CD8-positive, alpha-beta T cell (primary cell): ENCODE measurements at places on chromosomes 13 and 19.

DNA sequence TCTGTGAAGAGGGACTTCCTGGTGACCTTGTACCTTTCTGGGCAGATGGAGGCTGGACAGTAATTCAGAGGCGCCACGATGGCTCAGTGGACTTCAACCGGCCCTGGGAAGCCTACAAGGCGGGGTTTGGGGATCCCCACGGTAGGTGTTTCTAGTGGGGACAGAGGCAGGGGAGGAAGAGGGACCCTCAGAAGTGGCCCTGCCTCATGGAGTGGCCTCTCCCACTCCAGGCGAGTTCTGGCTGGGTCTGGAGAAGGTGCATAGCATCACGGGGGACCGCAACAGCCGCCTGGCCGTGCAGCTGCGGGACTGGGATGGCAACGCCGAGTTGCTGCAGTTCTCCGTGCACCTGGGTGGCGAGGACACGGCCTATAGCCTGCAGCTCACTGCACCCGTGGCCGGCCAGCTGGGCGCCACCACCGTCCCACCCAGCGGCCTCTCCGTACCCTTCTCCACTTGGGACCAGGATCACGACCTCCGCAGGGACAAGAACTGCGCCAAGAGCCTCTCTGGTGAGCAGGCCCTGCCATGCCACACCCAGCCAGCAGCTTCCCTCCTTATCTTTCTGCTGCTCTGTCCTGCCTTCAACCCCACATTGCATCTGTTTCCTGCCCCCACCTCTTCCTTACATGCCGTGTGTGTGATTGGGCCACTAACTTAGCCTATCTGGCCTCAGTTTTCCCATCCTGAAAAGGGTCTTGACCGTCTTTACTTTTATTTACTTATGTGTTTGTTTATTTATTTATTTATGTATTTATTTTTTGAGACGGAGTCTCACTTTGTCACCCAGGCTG is 7.3 kb downstream of the ANGPTL4 start:
- no peak for DNase-seq

GRCh38 chr19:2476451-2477140 is 669 bp downstream of the GADD45B start:
- peak; percentile 81 for DNase-seq

- no peak for DNase-seq
Observed at GRCh38 chr13:98157188-98157587, 14.3 kb downstream of the FARP1 start.

DNA sequence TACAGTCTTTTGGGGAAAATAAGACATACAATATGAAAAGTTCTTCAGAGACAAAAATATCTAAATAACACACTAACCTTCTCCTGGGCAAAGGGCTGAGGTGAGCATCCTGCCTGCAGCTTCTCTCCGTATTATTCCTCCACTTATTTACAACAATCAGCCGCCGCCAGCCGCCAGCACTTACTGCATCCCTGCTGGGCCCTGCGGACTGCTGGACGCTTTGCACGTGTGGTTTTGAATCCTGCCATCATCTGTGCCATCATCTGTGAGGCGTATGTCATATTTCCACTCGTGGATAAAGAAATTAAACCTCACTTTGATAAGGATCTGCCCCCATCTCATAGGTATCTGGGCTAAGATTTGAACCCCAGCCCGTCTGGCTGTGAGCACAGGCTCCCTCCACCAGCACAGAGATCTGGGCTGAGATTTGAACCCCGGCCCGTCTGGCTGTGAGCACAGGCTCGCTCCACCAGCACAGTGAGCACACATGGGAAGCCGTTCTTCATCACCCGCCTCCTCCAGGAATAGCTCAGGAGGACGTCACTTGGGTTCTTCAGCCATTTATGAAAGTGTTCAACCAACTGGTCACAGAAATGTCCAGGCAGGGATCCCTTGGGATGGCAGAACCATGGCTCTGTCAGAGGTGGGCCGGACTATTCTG is 35.2 kb upstream of the TUBGCP3 start:
- no peak for DNase-seq

DNA sequence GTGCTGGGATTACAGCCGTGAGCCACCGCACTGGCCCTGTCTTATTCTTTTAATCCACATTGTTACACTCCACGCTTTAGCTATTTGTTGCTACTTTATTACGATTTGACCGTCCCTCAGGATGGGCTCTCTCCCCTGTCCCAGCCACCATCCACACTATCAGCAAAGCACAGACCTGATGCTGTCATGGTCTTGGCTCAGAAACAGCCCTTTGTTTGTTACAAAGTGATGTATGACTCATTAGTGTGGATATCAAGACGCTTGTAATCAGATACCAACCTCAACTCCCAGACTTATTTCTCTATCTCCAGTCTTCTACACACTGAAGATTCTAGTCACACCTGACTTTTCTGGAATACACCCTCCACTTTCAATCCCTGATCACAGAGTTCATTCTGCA is 84.6 kb upstream of the FREM2 start:
- DNase-seq, result no peak

DNA sequence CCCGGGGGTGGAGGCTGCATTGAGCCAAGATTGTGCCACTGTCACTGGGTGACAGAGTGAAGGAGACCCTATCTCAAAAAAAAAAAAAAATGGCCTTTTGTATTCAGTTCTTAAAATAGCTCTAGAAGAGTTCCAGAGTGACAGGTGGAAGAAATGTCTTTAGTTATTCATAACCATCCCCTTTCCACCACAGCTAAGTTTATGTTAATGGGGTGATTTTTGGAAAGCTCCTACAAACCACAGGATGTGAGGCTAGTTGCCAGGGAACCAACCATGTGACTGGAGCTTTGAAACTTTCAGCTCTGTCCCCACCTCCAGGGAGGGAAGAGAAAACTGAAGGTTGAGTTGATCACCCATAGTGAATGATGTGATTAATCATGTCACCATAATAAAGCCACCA is 6.9 kb downstream of the ZNF490 start:
- peak; percentile 28 for DNase-seq

DNA sequence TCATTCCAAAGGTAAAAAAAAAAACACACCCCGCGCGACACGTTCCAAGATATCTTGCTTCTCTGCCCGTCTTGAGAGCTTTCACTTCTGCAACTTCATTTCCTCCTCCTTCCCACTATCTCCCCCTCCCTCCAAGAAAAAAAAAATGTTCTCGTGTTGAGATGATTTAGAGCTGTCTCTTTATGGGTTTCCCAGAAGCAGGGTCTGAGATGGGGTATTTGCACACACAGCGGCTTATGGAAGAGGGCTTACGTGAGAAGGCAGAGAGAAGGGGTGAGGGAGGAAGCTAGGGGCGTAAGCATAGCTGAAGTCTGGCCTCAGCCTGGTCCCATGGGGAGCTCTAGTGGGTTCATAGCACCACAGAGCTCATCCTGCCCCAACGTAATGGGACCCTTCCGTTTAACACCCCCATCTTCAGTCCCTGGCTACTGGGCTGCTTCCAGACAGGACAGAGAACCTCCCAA is 31.3 kb upstream of the USE1 start:
- DNase-seq, result no peak

- peak; percentile 62 for DNase-seq
Observed at GRCh38 chr19:17766543-17767131, 15.4 kb downstream of the FCHO1 start.

- DNase-seq, result no peak
Observed at GRCh38 chr19:29380581-29380980, 145.2 kb upstream of the VSTM2B start.

GRCh38 chr19:43470288-43470687 is 4.9 kb upstream of the LYPD3 start:
- peak; percentile 27 for DNase-seq

GRCh38 chr19:34313188-34313587 is 51.8 kb upstream of the GPI start:
- DNase-seq, result no peak

DNA sequence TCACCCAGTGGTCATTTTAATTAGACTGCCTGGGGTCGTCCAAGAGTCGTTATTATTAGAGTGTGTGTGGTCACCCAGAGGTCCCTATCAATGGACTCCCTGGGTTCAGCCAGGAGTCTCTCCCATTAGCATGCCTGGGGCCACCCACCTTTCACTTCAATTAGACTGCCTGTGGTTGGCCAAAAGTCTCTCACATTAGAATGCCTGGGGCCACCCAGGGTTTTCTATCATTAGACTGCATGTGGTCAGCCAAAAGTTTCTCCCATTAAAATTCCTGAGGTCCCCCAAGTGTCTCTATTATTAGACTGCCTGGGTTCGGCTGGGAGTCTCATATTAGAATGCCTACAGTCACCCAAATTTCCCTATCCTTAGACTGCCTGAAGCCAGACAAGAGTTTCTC is 1472.6 kb downstream of the UQCRFS1 start:
- no peak for DNase-seq

GRCh38 chr13:96898212-96898611 is 96.1 kb downstream of the OXGR1 start:
- no peak for DNase-seq

DNA sequence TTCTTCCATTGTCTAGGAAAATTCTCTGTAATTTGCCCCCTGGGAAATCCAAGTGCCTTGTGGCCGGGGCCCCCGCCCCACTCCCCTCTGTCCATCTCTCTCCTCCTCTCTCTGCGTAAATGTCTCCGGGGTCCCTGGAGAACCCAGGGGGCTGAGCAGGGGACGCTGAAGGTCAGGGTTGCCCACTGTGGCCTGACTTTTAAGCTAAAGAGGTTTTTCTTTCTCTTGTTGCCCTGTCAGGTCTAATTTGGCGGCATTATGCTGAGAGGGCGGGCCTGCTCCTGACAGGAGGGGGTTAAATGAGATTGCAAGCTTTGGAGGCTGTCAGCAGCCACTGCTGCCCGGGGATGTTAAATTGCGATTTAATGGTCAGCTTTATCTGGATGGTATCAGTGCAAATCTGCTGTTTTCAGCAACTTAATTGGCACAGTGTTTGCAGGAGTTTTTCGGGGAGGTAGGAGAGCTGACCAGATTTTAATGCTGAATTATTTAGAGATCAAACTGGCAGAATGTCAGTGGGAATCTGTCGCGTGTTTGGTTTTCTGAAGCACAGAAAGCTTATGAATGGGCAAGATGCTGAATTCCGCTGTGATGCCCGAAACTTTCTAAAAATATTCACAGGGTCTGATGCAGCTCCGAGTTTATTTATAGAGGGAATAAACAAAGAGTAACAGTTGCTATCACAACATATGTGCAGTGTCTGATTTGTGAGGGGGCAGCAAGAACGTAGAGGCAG is 93.2 kb upstream of the SOX1 start:
- DNase-seq, result no peak

- DNase-seq, result no peak
Observed at GRCh38 chr13:40656358-40656757, 10.1 kb downstream of the FOXO1 start.

GRCh38 chr13:75506018-75506417 is 24.0 kb upstream of the TBC1D4 start:
- no peak for DNase-seq

DNA sequence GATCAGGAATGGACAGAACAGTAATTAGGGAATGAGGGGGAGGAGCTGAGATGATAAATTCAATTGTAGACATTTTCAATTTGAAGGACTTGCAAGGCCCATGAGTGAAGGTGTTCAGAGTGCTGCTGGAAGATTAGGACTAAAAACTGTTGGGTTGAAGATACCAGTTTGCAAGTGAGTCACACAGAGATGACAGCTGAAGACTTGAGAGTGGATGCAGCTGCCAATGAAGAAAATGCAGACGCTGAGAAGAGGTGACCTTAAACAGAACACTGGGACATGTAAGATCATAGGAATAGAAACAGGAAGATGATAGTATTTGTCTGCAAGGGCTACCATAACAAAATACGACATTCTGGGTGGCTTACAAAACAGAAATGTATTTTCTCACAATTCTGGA is 1716.5 kb upstream of the SLC10A2 start:
- no peak for DNase-seq

- no peak for DNase-seq
Observed at GRCh38 chr13:93407551-93407950, 180.9 kb downstream of the GPC6 start.

DNA sequence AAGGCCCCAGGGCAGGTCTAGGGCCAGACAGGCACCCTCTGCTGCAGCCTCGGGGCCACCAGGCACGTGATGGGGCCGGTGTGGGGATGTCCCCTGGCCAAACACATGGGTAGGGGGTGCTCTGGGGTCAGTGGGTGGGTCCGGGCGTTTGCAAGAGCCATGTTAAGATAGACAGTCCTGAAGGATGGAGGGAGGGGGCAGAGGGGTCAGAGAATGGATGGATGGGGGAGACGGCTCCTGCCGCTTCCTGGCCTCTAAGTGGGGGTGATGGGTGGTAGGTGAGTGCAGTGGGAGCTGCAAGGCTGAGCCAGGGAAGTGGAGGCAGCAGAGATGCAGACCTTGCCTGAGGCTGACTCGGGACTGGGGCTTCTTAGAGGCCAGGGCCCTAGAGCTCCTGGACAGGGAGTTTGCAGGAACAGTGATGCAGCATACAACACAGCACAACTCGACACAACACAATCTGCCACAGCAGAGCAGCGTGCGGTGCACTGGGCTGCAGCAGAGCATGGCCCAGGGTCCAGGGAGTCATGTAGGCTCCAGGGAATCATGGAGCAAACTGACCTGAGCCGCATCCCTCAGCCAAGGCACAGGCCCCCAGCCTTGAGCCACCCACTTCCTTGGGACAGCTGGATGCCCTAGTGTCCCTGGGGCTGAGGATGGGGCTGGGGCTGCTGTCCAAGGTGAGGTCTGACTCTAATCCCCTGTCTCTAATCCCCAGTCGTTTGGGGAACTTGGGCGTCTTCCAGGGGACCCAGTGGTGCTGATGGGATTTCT is 97.5 kb downstream of the SCGB2B2 start:
- no peak for DNase-seq

- no peak for DNase-seq
Observed at GRCh38 chr13:90968166-90968904, 379.2 kb upstream of the MIR17HG start.

- peak; percentile 65 for DNase-seq
Observed at GRCh38 chr13:110914331-110915056, 375 bp downstream of the ANKRD10 start.

- DNase-seq, result no peak
Observed at GRCh38 chr19:39232708-39233107, 12.1 kb downstream of the IFNL3 start.

DNA sequence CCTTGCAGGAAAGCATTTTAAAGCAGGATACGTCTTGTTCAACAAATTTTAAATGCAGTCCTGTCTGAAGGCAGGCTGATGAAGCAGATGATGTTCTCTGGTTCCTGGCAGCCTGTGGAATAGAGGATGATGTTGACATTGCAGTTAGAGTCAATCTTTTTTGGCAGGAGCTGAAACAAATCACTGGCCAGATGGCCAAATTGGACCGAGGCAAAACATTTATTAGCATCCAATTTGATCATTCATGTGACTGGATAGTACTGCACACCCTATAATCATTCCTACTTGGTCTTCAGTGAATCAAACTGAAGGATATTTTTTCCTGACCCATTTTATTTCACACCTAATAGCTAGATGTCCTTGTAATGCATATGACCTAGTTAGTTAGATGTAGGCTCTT is 172.2 kb upstream of the SLC10A2 start:
- no peak for DNase-seq

- no peak for DNase-seq
Observed at GRCh38 chr13:96967248-96967745, 27.0 kb downstream of the OXGR1 start.
